ENCODE measurements at places on chromosomes 11 and 22. TPM values are rescaled to one million over a fixed set of nuclear protein-coding genes. Genes with fewer than 3 reads are reported as not detected.

- H3K36me3 ChIP-seq = no peaks in the 10 kb centered on the region
- no peak overlapping the region for H3K4me3 ChIP-seq
- no peak for DNase-seq
Measured at GRCh38 chr11:66720223-66720898, 8.7 kb downstream of the SPTBN2 start.

DNA sequence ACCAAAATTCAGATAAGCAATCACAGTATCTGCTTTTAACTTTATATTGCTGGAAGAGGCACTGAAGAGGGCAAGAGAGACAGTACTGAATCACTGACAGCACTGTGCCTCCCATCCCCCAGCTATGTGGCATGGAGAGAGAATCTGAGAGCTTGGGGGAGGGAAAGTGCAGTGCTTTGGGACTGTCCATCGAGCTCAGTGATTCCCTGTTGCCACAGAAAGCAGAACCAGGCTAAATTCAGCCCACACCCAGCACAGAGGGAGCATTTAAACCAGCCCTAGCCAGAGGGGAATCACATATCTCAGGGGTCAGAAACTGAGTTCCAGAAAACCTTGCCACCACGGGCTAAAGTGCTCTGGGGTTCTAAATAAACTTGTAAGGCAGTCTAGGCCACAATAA is 44.3 kb downstream of the KCNQ1 start:
- H3K4me1 ChIP-seq = no peaks in the 10 kb centered on the region
- no peaks in the 10 kb centered on the region for H3K36me3 ChIP-seq
- no peaks in the 10 kb centered on the region for H3K27me3 ChIP-seq
- no peak overlapping the region for H3K4me3 ChIP-seq

Gene DDIAS
- 2.2 TPM for total RNA-seq

Gene CRACR2B
- total RNA-seq = 1.2 TPM
